ENCODE measurements at places on chromosomes 1 and 21.
A peak's percentile ranks its signal among the peaks of the same experiment; 100 is the strongest.

- DNase-seq, result no peak
Observed at GRCh38 chr1:26822737-26823395, 3.6 kb upstream of the ZDHHC18 start.

GRCh38 chr1:50471967-50472366, 48.7 kb upstream of the DMRTA2 start:
- no peak for DNase-seq

GRCh38 chr1:34918977-34919561, 10.4 kb downstream of the DLGAP3 start:
- peak; percentile 73 for DNase-seq

GRCh38 chr1:43232074-43232473, 37.7 kb upstream of the TMEM125 start:
- no peak for DNase-seq

- DNase-seq, result no peak
Observed at GRCh38 chr1:27931184-27931583, 3.6 kb upstream of the SMPDL3B start.

DNA sequence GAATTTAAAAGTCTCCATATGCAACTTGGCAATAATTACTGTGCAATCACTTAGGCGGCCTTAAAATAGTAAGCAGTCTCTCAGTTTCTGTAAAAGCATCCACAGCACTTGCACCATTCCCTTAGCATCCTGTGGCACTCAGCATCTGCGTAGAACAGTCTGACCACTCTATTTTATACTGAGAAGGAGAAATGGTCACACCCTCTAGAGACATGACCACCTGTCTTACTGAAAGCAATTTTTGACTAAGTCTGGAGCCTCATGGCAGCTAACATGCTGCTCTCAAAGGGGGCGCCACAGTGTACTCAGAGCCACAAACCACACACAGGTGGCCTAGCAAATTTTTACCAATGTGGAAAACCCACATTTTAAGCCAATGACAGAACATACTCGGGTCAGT, 62.0 kb downstream of the KCNK1 start:
- DNase-seq, result no peak

GRCh38 chr1:67532452-67533216, 102.4 kb upstream of the SERBP1 start:
- DNase-seq, result peak; percentile 60

Data from NCI-H1436 (cell line).